ENCODE measurements at places on chromosomes 6 and 20.

DNA sequence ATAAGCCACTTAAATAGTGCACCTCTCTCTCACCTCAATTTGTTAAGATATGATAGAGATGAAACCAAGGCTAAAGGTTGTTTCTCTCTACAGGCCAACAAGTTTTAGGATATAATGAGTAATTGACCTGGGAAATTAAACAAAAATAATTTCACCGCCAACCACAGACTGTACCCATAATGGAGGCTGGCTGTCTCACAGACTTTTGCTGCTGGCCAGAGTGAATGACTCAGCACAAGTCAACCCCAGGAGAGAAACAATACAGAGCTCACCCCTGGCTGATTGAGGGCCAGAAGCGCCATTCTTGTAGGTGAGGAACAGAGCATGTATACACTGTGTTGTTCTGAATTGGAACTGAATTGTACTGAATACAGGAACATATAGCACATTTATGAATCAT is 99.9 kb downstream of the CAP2 start:
- H3K4me1 ChIP-seq = no peaks in the 10 kb centered on the region
- H3K27ac ChIP-seq = no peak overlapping the region
- DNase-seq = no peak
- H3K4me3 ChIP-seq = no peak overlapping the region

DNA sequence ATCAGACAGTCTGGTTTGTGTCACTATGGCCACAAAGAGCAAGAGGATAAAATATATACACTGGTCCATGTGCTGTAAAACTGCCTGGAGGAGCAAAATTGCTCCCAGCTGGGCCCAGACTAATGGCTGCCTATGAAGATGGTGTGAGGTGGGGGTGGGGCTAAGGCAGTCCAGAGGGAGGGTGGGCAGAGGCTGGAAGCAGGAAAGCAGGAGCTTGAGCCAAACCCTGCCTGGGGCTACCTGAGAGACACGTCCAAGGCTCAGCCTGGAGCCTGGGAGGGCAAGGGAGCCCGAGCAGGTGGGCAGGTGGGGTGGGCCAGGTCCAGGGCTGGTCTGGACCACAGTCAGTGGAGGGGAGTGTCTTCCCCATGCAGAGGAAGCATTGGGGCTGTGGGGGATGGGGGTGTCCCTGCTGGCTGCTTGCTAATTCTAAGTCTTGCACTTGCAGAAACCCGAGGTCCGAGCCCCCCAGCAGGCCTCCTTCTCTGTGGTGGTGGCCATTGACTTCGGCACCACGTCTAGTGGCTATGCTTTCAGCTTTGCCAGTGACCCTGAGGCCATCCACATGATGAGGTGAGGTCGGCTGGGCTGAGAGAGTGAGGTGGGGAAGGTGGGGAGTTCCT is 9.5 kb downstream of the HSPA12B start:
- H3K36me3 ChIP-seq = no peaks in the 10 kb centered on the region
- H3K4me1 ChIP-seq = peaks cover 11% of the 10 kb centered on the region
- no peak overlapping the region for H3K27ac ChIP-seq
- H3K4me3 ChIP-seq = no peak overlapping the region

- H3K27me3 ChIP-seq = no peaks in the 10 kb centered on the region
- peak overlapping the region; percentile 4 for H3K27ac ChIP-seq
- no peak for DNase-seq
- H3K36me3 ChIP-seq = peaks cover 13% of the 10 kb centered on the region
- peaks cover 52% of the 10 kb centered on the region for H3K4me1 ChIP-seq
Observed at GRCh38 chr6:4853782-4854511, 77.7 kb downstream of the CDYL start.

DNA sequence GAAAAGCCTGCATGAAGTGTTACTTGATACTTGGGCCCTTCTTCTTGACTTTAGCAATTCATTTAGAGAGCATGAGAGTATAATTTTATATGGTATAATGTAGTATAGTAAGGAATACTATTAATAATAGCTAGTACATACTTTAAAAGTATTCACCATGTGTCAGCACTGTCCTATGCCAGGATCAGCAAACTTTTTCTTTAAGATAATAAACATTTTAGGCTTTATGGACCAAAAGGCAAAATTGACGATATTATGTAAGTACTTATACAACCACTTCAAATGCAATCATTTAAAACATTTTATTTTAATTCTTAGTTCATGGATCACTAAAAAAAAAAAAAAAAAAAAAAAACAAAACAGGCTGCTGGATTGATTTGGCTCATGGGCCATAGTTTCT is 163.9 kb downstream of the IBTK start:
- no peaks in the 10 kb centered on the region for H3K27me3 ChIP-seq
- H3K4me3 ChIP-seq = no peak overlapping the region
- no peak overlapping the region for H3K27ac ChIP-seq
- H3K4me1 ChIP-seq = no peaks in the 10 kb centered on the region
- no peak for DNase-seq
- H3K36me3 ChIP-seq = no peaks in the 10 kb centered on the region

DNA sequence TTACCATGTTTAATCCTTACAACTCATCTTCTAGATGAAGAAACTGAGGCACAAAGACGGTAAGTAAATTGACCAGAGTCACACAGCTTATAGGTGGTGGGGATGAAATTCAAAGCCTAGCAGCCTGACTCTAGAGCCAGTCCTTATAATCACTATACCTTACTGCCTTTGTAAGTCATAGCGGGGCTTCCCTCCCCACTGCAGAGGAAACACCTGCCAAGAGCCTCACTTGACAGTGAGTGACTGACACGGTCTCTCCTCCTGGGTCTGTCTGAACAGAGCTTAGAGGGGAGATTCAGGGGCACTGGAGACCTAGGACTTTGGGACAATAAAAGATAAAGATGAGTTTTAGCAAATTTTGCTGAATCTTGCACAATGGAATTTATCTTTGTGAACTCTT is 12.8 kb downstream of the SUN5 start:
- peaks cover 3% of the 10 kb centered on the region for H3K27me3 ChIP-seq
- peak overlapping the region; percentile 24 for H3K4me3 ChIP-seq
- no peak for DNase-seq
- no peaks in the 10 kb centered on the region for H3K36me3 ChIP-seq
- peak overlapping the region; percentile 26 for H3K27ac ChIP-seq
- H3K4me1 ChIP-seq = peaks cover 23% of the 10 kb centered on the region

DNA sequence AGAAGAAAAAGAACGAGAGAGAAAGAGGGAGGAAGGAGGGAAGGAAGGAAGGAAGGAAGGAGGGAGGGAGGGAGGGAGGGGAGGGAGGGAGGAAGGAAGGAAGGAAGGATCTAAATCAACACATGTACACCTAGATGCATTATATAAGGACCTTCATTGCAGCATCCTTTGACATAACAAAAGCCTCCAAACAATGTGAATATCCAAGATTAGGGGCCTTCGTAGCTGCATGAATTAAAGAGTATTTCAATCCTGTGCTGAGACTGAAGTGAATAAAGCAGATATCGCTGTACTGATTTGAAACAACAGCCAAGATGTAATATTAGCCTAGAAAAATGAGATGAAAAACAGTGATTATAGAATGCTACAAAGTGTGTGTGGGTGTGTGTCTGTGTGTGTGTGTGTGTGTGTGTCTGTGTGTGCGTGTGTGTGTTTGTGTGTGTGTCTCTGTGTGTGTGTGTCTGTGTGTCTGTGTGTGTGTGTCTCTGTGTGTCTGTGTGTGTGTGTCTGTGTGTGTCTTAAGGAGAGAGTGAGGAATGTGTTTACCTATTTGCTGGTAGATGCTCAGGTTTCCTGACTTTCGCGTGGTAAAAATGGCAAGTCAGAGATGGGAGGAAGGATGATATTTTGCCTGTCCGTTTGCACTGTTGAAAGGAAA is 129.0 kb upstream of the PTPN1 start:
- no peak overlapping the region for H3K27ac ChIP-seq
- peaks cover 28% of the 10 kb centered on the region for H3K27me3 ChIP-seq
- H3K4me3 ChIP-seq = no peak overlapping the region

DNA sequence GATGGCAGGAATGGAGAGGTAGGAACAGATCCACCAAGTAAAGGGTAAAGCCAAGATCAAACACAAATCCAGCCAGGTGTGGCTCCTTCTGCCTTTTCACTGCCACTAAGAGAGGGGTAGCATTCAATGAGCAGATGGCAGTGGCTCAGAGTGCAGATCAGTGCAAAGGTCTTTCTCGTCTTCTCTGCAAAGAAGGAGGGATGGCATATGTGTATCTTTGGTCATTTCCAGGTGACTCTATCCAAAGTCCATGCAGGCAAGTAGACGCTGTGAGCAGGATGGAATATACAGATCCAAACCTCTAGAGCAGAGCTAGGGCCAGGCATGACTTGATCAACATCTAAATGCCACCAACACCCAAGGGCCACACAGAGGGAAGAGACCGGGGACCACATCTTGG is 6.9 kb downstream of the BANF2 start:
- H3K4me1 ChIP-seq = no peaks in the 10 kb centered on the region
- H3K27me3 ChIP-seq = no peaks in the 10 kb centered on the region
- H3K36me3 ChIP-seq = no peaks in the 10 kb centered on the region

GRCh38 chr6:149015535-149016525 is 269.0 kb downstream of the UST start:
- H3K27ac ChIP-seq = no peak overlapping the region
- no peaks in the 10 kb centered on the region for H3K27me3 ChIP-seq
- no peak overlapping the region for H3K4me3 ChIP-seq
- H3K4me1 ChIP-seq = no peaks in the 10 kb centered on the region
- peaks cover 30% of the 10 kb centered on the region for H3K36me3 ChIP-seq

- no peak overlapping the region for H3K4me3 ChIP-seq
- H3K4me1 ChIP-seq = no peaks in the 10 kb centered on the region
- no peaks in the 10 kb centered on the region for H3K36me3 ChIP-seq
- no peak overlapping the region for H3K27ac ChIP-seq
- H3K27me3 ChIP-seq = peaks cover 5% of the 10 kb centered on the region
Observed at GRCh38 chr6:163806755-163807499, 392.4 kb downstream of the QKI start.

DNA sequence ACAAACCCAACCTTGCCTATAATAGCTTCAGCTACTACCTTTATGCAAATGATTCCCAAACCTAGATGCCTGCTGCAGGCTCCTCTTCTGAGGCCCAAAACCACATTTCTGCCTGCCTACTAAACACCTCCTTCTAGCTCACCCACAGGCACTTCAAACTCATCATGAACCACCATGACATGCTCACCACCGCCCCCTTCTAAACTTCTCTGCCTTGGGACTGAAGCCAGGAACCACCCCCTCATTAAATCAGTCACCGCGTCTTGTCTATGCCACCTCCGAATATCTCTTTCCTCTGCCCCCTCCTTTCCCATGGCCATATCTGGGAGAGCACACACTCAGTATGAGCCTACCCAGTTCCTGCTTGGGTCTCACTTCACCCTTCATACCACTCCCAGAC is 101.2 kb downstream of the SNAP25 start:
- no peak overlapping the region for H3K27ac ChIP-seq
- no peaks in the 10 kb centered on the region for H3K36me3 ChIP-seq

GRCh38 chr20:32432277-32432676 is 74.1 kb downstream of the ASXL1 start:
- no peaks in the 10 kb centered on the region for H3K4me1 ChIP-seq
- no peak overlapping the region for H3K4me3 ChIP-seq
- DNase-seq = no peak
- no peak overlapping the region for H3K27ac ChIP-seq
- H3K36me3 ChIP-seq = peaks cover 99% of the 10 kb centered on the region

DNA sequence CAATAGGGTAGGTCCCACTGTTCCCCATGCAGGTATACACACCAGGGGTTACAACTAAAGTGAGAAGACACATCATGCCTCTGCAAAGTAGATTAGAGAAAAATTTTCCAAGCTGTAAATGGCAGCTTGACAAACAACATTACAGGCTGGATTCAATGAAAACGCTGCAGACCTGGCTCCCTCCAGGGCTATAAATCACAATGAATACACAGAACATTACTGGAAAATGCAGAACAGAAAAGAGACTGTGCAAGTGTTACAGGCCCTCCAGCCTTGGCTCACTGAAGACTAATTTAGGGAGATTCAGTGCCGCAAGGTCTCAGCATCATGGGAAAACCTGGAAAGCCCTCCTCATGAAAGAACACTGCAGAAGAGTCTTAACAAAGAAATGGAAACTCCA is 207.8 kb downstream of the KHDC1L start:
- H3K36me3 ChIP-seq = no peaks in the 10 kb centered on the region
- no peak for DNase-seq
- H3K4me3 ChIP-seq = no peak overlapping the region
- H3K27ac ChIP-seq = no peak overlapping the region
- no peaks in the 10 kb centered on the region for H3K27me3 ChIP-seq

- no peak overlapping the region for H3K4me3 ChIP-seq
- peaks cover 3% of the 10 kb centered on the region for H3K4me1 ChIP-seq
- no peaks in the 10 kb centered on the region for H3K27me3 ChIP-seq
Observed at GRCh38 chr6:47545223-47545622, 67.6 kb downstream of the CD2AP start.

DNA sequence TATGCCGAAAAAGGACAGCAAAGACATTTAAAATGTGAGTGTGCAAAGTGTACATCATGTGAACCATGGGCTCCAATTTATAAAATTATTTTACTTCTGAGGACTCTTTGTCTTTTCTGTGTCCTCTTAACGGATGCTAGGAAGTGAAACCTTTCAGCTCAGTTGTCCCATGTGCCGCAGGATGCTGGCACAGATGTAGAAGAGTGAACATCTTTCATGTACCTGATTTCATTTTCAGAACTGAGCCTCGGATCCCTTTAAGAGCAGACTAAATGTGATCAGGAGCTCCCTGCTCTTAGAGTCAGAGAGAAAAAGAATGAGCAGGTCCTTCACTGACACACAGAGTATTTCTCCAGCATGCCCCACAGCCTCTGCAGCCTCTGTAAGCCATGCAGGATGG is 27.6 kb upstream of the FUCA2 start:
- H3K36me3 ChIP-seq = no peaks in the 10 kb centered on the region
- DNase-seq = no peak
- no peak overlapping the region for H3K27ac ChIP-seq
- H3K4me1 ChIP-seq = peaks cover 40% of the 10 kb centered on the region
- no peak overlapping the region for H3K4me3 ChIP-seq
- no peaks in the 10 kb centered on the region for H3K27me3 ChIP-seq

All from activated B cell treated with CpG ODN at 0.5 μM for 24 hours (primary cell).